H54 (cell line): ENCODE measurements at places on chromosomes 12 and 14.

GRCh38 chr12:89306827-89307473 lies 45.4 kb downstream of the DUSP6 start:
- DNase-seq: no peak

GRCh38 chr12:31498424-31498823 lies 92.5 kb downstream of the DENND5B start:
- DNase-seq: no peak

GRCh38 chr12:3144495-3144894 lies 67.3 kb downstream of the TSPAN9 start:
- DNase-seq: no peak

DNA sequence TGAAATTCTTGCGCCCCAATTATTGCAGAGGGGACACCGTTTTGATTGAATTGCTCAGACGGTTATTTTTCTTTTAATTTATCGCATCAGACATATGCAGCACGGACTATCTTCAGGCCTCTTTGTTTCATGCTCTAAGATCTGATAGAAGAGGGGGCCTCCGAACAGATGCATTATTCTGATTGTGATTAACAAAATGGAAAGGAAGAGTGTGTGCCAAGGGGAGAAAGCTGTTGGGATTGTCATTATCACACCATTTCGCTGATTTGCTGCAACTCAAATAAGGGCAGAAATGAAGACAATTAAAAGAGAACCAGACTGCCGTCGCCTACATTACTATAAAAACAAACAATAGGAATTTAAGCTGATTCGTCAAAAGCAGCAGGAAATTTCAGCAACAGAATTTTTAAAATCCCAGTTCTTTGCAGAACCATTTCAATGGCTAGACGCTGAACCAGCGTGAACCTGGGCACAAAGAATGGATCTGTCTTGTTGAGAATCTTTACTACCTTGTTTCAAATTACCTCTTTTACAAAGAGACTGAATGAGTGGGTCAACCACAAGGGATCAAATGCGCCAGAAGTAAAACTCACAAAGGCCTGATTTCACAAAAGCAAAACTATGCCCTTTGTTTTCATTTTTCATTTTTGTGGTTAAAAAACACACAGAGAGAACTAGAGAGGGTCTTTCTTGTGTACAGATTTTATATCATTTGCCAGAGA lies 30.6 kb downstream of the TMEM132D start:
- DNase-seq: no peak

DNA sequence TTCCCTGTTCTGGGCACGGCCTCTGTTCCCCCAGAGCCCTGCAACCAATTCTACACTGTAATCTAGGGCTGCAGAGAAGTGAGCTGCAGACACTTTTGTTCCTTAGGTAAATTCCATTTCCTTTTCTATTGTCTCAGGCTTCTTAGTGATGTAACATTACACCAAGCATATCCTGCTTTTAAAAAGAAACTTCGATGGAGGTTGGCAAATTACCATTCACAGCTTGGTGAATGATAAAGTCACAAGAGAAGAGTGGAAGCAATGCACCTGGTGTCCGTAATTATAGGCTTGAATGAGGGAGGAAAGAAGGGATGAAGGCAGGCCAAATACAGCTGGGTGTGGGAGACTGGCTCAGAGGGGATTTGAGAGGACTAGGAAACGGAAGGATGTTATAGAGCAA lies 68.6 kb downstream of the PPM1A start:
- DNase-seq: no peak

DNA sequence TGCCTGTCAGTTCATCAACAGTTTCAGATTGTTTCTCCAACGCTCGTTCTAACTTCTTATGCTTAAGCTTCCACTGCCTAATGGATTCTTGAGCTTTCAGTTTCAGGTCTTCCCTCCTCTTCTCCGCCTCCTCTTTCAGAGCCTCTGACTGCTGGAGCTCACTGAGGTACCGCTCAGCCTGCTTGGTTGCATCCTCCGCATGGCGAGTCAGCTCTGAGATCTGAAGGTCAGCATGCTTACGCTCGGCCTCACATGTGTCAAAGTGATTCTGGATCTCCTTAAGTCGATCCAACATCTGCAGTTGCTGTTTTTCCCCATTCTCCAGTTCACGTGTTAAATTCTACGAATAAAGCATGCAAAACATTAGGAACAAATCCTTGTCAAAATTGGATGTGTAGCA lies 148.8 kb downstream of the CEP128 start:
- DNase-seq: no peak

GRCh38 chr12:23356440-23356839 lies 593.0 kb downstream of the SOX5 start:
- no peak for DNase-seq
